ENCODE measurements at places on chromosomes 16 and 17.

DNA sequence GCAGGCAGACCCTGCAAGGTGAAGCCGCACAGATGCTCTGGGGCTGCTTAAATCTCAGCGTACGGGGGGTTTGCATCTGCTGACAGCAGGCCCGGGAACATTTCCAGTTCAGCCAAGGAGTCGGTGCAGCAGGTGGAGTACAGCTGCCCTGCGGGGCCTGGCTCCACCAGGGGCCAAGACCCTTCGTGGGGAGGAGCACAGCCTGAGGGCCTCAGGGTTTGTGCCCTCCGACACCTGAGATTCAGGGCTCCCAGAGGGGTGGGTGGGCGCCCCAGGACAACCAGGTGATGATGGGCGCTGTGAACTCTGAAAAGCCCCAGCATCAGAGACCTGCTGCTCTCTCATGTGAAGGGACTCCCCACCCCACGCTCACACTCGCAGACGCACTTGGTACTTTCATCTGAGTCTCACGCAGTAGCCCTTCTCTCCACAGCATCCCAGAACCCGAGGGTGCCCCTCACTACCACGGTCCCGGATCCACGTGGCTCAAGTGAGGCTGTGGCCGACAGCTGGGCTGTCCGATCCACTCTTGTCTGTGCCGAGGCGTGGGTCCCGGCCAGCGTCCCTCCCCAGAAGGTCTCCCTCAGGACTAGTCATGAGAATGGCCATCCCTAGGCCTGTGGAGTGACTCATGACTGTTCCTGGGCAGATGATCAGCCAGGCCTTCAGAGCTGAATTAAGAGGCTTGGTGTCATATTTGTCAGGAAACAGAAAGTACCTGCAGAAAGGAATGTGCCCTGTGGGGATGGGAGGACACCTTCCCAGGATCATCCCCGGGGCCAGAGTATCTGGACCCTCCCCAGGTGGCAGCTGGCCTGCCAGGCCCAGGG lies 29.6 kb downstream of the ACSF3 start:
- H3K27ac ChIP-seq, result peak overlapping the region; percentile 85
- peaks cover 6% of the 10 kb centered on the region for H3K4me1 ChIP-seq
- H3K27me3 ChIP-seq, result no peaks in the 10 kb centered on the region
- peak overlapping the region; percentile 35 for H3K4me3 ChIP-seq

GRCh38 chr16:73151225-73151624 lies 103.3 kb upstream of the ZFHX3 start:
- H3K4me3 ChIP-seq, result no peak overlapping the region
- peaks cover 10% of the 10 kb centered on the region for H3K4me1 ChIP-seq
- H3K27me3 ChIP-seq, result peaks cover 11% of the 10 kb centered on the region
- H3K27ac ChIP-seq, result peak overlapping the region; percentile 82

DNA sequence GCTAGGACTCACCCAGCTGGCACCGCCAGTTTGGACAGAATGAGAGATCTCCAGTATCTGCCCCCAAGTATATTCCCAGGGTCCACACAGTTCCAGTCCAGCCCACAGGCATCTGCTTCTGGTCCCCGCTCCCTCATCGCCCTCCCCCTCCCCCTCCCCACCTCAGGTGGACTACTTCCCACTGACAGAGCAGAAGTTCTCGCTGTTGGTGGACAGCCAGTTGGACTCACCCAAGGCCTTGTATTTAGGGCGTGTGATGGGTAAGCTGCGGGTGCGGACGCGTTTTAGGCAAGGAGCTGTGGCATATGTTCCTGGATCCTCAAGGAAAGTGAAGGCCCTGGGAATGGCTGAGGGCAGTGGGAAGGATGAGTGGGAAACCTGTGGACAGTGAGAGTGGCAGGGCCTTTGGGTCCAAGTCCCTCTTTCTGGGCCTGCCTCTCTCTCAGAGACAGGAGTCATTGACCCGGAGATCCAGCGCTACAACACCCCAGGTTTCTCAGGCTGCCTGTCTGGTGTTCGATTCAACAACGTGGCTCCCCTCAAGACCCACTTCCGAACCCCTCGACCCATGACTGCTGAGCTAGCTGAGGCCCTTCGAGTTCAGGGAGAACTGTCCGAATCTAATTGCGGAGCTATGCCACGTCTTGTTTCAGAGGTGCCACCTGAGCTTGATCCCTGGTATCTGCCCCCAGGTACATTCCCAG lies 14.9 kb downstream of the CNTNAP1 start:
- H3K27me3 ChIP-seq, result no peaks in the 10 kb centered on the region

DNA sequence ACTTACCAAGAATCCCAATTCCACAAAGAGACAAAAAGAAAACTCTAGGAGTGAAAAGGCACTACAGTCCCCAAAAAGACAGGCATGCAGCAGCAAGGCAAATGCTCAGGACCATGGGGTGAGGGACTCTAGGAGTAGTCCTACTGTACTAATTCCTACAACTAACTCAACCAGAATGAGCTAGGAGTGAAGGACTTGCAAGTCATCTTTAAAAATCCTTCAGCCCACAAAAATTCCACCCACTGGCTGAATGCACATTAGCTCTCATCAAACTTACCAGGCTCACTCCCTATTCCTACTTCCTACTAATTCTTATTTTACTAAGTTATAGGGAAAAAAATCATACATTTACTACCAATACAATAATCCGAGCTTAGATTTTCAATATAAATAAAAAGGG lies 141.7 kb upstream of the C17orf78 start:
- no peaks in the 10 kb centered on the region for H3K36me3 ChIP-seq
- H3K4me3 ChIP-seq, result no peak overlapping the region
- H3K27me3 ChIP-seq, result no peaks in the 10 kb centered on the region
- no peak for DNase-seq

DNA sequence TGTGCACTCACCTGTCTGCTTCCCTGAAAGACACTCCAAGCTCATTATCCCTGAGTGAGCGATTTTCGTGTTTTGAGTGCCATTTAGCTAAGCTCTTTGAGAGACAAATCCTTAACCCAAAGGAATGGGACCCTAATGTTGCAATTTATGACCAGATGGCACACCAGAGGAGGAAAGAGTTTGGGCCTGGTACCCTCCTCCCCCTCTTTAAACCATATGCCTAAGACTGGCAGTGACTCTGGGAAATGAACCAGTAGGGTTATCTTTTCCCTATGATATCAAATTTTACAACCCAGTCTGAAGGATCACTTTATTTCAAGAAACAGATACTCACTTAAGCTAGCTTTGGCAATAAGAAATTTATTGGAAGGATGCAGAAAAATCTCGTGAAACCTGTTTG lies 550.4 kb downstream of the TOX3 start:
- no peak for DNase-seq
- H3K4me1 ChIP-seq, result no peaks in the 10 kb centered on the region
- H3K27me3 ChIP-seq, result no peaks in the 10 kb centered on the region
- H3K27ac ChIP-seq, result no peak overlapping the region
- no peak overlapping the region for H3K4me3 ChIP-seq

DNA sequence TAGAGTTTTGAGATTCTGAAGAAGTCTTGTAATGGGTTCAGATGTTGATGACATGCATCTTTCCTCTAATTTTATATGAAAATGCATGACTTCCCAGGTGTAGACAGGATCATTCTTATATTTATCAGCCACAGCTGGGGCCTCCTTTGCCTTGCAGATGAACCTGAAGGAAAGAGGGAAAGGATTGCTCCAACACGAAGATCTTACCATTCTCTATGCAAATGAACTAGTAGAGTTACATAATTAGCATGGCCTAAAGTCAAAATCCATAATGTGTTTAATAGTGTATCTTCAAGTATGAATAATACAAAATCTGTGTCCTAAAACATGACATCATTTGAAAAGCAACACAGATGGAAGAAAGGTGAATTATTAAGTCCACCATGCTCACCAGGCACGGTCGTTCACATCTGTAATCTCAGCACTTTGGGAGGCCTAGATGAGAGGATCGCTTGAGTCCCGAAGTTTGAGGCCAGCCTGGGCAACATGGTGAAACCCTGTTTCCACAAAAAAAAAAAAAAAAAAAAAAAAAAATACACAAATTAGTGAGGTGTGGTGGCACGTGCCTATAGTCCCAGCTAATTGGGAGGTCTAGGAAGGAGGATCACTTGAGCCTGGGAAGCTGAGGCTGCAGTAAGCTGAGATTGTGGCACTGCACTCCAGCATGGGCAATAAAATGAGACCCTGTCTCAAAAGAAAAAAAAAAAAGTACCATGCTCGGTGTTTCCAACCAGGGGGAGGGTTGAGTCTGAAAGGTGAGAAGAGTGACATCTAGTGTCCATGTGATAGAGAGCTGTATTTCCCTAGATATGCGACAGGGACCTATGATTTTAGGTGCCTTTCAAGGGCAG lies 6.3 kb downstream of the VWA3A start:
- DNase-seq, result peak; percentile 28
- H3K4me3 ChIP-seq, result peak overlapping the region; percentile 16
- H3K27ac ChIP-seq, result no peak overlapping the region
- no peaks in the 10 kb centered on the region for H3K36me3 ChIP-seq

Data from naive B cell (primary cell).